Foreskin keratinocyte (primary cell): ENCODE measurements at places on chromosomes 6 and 20.

GRCh38 chr6:142942805-142943227 is 2.2 kb downstream of the HIVEP2 start:
- DNase-seq = no peak

DNA sequence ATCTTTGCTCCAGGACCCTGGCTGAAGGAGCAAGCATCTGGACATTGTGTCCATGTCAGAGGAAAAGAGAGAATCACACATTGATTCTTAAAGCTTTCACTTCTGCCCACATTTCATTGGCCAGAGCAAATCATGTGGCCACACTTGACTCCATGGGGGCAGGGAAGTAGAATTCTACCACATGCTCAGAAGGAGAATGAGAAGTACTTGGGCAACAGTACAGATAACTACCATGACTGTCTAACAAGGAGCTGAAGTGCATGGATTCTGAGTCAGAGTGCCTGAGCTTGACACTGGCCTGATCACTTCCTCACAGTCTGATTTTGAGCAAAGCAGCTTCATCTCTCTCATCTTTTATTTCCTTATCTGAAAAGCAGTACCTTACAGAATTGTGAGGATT is 38.6 kb downstream of the GHRH start:
- DNase-seq = peak; percentile 50

GRCh38 chr6:134903448-134903847 is 46.5 kb downstream of the ALDH8A1 start:
- DNase-seq = no peak

- no peak for DNase-seq
Measured at GRCh38 chr6:47897247-47897646, 115.4 kb downstream of the OPN5 start.

DNA sequence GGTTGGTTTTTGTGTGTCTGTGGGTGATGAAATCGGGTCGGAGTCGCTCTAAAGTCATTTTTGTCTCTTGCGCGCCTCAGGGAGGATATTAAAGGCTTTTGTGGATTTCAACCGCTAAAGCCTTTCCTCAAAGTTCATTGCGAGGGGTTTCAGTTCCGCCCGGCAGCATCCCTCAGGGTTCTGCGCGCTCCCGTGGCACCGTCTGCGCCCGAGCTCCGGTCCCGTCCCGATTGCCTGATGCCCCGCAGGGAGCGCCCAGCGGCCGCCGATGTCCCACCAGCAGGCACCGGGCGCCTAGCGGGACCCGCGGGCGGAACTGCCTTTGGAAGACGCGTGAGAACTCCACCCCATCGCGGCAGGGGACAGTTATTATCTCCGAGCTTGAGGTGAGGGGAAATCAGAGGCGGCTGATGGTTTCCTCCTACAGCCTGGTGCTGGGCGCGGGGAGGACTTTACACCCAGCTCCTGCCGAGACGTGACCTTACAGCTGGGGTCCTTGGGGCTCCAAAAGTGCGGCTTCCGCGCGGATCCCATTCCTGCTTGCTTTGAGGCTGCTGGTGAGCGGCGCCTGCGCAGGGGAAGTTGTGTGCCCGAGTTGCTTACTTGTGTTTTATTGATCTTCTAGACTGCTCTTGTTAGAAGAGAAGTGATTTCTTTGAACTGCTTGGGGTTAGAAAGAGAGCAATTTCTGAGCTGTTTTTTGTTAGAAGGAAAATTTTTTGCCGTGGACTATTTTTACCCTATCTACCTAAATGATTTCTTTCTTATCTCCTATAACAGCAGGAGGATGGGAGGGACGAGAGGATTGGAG is 27.1 kb downstream of the ULBP1 start:
- no peak for DNase-seq

DNA sequence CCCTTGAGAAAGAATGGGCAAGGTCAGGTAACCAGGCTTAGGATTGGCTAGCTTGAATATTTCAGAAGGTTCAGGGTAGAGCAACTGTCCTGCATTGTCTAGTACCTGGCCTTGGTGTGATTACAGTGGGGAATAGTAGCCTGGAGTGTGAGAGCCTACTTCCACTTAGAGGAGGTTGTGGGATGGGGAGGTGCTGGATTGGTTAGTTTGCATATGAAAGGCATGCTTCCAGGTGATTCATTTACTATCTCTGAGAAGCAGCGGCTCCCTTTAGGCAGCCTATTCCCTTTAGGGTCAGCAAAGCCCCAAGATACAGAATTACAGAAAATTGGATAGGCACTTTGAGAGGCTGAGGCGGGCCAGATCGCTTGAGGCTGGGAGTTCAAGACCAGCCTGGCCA is 25.0 kb upstream of the SCGN start:
- peak; percentile 51 for DNase-seq

DNA sequence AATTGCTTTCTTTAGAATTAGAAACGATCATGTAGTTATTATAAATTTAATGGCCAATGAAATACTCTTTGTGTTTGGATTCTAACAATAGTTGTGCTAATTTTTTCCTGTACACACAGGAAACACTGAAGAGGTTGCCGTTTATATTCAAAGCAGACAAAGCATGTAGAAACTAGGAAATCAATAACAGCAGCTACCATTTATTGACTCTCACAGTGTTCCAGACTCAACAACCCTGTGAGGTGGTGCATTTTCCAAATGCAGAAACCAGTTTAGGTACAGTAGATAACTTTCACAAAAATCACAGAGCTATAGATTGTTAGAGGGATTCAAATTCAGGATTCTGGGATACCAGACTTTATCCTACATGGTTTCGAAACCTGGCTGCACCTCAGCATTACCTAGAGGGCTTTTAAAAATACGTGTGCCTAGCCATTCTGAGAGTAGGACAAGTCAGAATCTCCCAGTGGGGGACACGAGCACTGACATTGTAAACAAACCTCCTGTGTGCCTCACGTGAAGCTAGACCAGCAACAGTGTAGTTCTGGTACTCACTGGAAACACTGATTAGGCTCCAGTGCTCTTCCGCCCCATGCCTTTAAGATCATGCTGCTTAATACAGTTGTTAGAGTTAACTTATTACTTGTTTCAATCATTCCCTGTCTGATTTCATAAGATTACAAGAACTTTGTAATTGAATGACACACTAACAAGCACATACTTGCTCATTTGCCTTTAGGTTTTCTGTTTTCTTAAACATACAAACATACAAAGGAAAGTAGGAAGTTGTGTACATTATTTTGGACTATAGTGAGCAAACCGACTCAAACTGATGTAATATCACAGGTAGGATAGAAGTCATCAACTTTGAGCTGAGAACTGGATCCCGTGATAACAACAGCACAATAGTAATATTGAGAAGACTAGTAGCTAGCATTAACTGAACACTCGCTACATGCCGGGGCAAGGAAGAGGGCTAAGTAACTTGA is 65.8 kb downstream of the MAP3K4 start:
- peak; percentile 70 for DNase-seq

DNA sequence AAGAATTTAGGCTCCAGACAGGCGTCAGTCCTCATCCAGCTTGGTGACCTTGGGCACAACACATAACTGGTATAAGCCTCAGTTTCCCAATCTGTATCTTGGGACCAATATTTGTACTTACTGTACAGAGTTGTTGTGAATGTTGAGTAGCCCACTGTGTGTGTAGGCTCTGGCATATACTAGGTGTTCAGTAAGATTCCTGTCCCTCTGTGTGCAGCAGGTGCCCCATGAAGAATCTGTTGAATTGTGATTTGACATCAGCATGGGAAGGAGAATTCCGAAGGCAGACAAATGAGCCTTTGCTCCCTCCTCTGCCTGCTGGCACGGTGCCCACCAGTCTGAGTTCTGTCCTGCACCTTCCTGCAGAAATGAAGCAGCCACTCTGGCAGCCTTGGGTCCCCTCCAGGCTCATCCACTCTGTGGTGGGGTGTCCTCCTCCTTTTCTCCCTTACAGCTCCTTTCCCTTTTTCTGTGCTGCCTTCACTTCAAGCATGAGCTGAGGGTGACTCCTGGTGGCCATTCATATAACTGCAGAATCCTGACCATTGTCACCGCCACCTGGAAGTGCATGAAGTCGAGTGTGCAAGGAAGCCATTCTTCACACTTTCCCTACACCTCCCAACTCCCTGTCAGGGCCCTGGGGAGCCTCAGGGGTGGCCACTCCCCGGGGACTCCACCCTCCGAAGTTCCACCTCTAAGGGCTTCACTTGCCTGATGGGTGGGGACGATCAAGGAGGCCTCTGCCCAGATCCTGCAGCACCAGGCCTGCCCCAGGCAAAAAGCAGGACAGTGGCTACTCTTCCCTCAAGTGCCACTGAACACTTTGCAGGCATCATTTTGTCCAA is 48.2 kb downstream of the MRPL14 start:
- peak; percentile 51 for DNase-seq

- DNase-seq = no peak
Measured at GRCh38 chr6:44682987-44683779, 295.7 kb downstream of the CDC5L start.

- no peak for DNase-seq
Measured at GRCh38 chr20:5045906-5046305, 44.6 kb upstream of the SLC23A2 start.

- DNase-seq = no peak
Measured at GRCh38 chr6:93721386-93722048, 302.2 kb upstream of the EPHA7 start.

GRCh38 chr6:120774275-120774674 is 560.0 kb downstream of the TBC1D32 start:
- no peak for DNase-seq

- DNase-seq = peak; percentile 83
Measured at GRCh38 chr20:11901127-11901526, 16.6 kb upstream of the BTBD3 start.

DNA sequence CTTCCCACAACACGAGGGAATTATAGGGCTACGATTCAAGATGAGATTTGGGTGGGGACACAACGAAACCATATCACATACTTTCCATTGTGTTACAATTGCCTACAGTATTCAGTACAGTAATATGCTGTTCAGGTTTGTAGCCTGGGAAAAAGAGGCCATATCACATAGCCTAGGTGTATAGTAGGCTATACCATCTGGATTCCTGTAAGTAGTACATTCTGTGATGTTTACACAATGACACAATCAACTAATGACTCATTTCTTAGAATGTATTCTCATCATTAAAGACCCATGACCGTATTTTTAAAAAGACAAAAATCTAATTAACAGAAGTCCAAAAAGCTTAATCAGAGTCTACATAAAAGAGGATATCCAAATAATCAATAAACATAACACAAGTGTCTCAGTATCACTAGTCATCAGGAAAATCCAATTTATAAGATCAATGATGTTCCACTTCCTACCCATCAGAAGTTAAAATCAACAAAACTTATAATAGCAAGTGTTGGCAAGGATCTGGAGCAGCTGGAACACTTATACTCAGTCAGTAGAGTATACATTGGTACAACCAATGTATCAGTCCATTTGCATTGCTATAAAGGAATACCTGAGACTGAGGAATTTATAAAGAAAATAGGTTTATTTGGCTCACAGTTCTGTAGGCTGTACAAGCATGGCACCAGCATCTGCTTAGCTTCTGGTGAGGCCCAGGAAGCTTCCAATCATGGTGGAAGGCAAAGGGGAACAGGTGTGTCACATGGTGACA is 215.9 kb downstream of the CLVS2 start:
- DNase-seq = no peak

DNA sequence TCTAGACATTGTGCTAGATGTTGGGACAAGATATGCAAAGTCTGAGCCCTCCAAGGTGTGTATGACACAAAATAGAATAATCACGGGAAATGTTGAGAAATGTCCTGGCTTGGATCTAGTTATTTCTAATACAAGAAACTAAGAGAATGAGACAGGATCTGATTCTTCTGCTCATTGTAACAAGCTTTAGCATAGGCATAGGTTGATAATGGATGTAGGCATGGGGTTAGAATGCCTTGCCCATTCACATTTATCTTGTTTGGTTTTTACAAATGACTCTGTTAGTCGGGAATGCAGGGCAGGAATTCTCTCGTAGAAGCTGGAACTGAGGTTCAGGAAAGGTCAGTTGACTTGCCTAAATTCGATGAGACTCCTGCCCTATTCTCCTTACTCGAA is 1.5 kb upstream of the SLC26A8 start:
- DNase-seq = no peak

DNA sequence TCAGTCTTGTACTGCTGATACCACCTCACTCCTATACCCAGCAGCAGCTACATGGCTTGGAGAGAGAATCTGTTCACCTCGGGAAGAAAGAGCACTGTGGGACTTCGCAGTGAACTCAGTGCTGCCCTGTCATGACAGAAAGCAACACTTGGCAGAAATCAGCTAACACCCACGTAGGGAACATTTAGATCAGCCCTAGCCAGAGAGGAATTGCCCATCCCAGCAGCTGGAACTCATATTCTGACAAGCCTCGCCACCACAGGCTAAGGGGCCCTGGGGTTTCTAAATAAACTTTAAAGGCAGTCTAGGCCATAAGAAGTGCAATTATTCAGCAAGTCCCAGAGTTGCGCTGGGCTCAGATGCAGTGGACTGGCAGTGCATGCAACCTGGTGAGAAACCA is 1266.8 kb downstream of the GRIK2 start:
- no peak for DNase-seq
